ENCODE measurements at places on chromosomes 4 and X.

GRCh38 chr4:55784747-55785146 lies 34.8 kb upstream of the EXOC1L start:
- DNase-seq, result no peak

GRCh38 chrX:53287493-53288138 lies 6.2 kb upstream of the IQSEC2 start:
- peak; percentile 84 for DNase-seq

DNA sequence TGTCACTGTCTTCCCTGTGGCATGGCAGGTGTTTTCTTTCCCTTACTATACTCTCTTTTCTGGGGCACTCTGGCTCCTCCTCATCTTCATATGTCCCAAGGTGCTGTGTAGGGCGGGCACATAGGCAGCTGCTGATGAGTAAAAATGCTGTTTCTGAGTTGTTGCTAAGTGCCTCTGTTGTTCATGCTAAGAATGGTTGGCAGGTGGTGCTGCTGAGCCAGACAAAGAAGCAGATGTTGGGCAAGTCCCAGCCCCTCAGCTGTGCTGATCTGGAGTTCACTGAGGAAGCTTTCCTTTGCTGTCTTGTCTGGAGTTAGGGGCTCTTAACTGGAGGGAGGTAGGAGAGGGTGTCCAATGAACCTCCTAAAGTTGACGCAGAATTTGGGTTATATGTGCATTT lies 40.6 kb downstream of the HADH start:
- DNase-seq, result no peak

GRCh38 chrX:46258356-46258755 lies 286.9 kb downstream of the ZNF674 start:
- no peak for DNase-seq

DNA sequence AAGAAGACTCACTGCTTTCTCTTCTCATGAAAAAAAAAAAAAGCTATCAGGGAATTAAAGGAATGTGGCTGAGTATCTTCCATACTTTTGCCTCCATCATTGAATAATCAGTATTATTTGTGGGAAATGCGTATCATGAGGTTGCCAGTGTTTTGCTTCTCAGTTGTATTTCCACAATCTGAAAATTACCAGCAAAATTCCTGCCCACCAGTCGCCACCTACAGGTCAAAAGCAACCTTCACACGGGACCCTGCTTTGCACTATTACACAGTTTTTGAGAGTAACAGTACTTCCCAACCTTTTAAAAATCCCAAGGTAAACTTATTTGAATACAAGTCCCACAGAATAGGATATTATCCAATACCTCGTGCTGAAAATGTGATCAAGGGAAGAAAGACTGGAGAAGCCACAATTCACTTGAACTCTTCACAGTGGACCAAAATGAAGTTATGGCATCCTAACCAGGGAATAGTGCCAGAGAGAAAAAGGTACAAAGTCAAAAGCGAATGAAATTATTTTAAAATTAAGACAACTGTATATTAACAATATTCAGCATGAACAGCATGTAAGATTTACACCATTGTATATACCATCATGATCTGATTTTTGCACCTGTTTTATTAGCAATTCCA lies 30.4 kb downstream of the PGRMC1 start:
- no peak for DNase-seq

- DNase-seq, result no peak
Observed at GRCh38 chr4:177396352-177396751, 45.9 kb downstream of the AGA start.

All from sigmoid colon (tissue), 7 donors.